Activated gamma-delta T cell treated with Interleukin-2 at 50 U/mL for 16 hours (primary cell): ENCODE measurements at places on chromosomes 4 and X.

GRCh38 chr4:147123146-147123545 lies 177.5 kb upstream of the TTC29 start:
- no peak for DNase-seq

DNA sequence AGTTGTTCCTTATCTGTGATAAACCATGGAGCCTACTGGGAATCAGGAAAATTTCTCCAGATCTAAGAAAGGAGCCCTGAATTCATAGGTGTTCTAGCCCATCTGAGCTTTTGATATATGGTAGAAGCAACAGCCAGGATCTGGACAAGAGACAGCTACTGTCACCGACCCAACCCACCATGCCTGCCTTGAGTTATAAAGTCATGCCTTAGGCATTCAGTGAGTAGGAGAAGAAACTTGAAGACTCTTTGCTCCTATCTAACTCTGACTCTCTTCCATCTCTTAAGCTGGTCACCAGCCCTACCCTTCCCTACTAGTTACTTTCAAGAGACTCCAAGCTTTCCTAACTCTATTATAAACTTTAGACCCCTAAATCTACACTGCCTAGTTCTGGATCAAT lies 83.9 kb upstream of the FAM9B start:
- DNase-seq, result no peak

GRCh38 chr4:84563002-84563401 lies 19.9 kb upstream of the CDS1 start:
- no peak for DNase-seq

GRCh38 chr4:69984030-69984443 lies 11.7 kb upstream of the STATH start:
- DNase-seq, result no peak
